ENCODE measurements at places on chromosomes 7 and 10.

DNA sequence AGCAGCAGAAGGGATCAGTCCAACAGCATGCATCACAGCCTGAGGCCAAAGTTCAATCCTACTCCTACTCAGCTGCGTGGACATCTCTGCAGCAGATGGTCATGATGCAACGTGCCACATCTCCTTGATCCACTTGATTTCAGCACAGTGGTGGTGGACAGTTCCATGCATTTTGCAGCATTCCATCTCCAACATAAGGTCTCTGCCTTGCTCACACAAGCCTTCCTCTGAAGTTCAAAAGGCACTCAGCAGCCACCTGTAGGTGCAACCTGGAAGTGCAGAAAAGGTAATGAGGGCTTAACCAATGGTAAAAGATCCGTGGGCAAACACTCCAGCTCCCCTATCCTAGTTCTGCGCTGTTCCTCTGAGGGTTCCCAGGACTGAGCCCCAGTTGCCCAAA is 57.5 kb upstream of the CHCHD3 start:
- DNase-seq: no peak

GRCh38 chr7:156747718-156748117 is 107.1 kb downstream of the RNF32 start:
- no peak for DNase-seq

DNA sequence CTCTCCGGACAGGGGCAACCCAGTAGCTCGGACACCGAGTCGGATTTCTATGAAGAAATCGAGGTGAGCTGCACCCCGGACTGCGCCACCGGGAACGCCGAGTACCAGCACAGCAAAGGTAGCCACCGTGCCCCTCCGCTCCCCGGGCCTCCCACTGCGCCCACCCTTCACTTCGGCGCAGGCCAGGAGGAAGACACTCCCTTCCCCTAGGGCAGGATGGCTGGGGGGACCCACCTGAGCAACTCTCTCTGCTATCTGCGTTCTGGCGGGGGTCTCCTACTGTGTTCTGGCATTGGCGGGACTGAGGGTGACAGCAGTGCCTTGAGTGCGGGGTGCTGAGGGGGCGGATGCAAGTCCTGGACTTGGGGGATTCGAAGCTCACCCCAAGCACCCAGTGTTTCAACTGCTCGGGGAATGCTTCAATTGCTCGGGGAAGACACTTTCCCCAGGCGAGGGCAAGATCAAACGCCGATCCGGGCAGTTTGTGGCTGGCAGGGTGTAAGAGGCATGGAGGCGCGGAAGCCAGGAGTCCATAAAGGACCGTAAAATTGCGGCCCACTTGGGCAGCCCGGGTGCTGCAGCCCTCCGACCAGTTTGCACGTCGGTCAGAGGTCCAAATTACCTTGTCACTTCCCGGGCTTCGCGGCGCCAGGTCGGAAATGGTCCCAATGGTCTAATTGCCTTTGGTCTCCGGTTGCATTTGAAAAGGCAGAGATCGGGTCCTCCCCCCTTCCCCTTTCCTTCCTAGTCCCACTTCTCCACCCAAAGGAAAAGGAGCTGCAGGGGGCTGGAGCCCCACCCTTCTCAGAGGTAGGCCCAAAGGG is 950 bp downstream of the EVX1 start:
- DNase-seq: no peak

- DNase-seq: no peak
Measured at GRCh38 chr7:40231796-40232195, 97.0 kb downstream of the SUGCT start.

- DNase-seq: no peak
Measured at GRCh38 chr10:77629775-77630506, 7.7 kb downstream of the KCNMA1 start.

DNA sequence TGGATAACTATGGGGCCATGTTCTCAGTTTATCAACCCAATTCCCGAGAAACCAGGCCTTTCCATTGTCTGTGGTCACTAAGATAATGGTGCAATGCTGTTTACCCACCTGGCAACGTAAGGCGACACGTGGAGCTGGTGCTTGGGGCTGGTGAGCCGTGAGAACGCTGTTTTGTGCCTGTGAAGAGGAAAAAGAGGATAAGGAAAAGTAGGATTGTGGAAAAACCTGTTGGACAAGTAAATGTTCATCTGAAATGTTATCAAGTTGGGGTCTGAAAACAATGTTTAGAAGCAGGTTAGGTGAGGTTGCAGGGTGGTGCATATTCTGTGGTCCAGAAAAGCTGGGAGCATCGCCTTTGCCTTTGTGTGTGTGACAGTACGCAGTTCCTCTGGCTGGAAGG is 88.5 kb downstream of the PPP1R17 start:
- DNase-seq: no peak

DNA sequence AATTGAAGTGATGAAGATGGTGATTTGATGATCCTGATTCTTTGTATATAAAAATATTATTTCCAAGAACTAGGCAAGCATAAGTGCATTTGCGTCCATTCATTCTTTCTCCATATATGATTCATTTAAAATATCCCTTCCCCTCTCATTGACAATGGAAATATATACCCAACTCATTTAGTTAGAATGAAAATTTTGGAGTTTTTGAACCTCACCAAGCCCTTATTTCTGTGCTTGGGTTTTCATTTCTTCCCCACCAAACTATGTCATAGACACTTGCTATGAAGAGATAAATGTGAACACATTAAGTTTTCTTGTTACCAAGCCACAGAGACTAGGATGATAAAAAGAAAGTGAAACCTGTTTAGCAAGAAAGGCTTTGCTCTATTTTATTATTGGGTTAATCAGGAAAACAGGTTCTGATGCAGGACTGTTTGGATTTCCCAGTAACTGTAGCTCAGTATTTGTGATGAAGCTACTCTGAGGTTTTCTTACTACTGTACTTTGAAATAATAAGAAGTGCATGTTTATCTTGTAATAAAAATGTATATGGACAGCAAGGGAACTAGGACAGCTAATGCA is 68.3 kb downstream of the ITGB1 start:
- no peak for DNase-seq

DNA sequence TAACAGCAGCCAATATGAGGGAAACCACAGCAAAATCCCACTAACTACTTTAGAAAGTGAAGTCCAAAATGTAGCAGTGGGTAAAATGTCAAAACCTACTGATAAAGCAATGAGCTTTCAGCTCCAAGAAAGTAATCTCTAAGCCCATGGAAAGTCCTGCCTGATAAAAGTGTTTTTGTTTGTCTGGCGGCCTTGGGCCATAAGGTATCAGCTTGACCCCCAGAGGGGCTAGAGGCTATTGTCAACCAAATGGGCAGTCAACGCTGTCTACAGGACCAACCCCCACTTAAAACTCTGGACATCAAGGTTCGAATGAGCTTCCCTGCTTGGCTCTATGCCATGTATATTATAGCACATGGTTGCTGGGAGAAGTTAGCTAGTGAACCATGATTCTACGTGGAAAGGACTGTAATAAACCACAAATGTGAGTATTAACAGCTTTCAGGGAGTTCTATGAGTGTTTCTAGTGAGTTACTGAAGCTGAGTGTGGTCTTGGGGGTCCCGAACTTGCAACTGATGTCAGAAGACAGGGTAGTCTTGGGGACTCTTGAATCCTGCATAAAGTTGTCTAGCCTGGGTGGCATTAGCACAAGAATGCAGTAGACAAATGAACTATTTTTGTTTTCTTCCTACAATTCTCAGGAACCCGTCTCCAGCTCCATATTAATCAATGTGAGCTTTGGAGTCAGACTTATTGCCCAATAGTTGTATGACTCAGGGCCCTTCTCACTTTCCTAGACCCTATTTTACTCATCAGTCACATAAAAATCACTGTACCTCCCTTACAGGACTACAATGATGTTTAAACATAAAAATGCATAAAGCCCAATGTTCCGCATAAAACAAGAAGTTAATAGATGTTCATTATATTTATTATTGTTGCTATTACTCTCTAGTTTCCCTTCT is 164.9 kb downstream of the DGKI start:
- no peak for DNase-seq

GRCh38 chr10:49579621-49580020 is 30.5 kb upstream of the SLC18A3 start:
- DNase-seq: no peak

DNA sequence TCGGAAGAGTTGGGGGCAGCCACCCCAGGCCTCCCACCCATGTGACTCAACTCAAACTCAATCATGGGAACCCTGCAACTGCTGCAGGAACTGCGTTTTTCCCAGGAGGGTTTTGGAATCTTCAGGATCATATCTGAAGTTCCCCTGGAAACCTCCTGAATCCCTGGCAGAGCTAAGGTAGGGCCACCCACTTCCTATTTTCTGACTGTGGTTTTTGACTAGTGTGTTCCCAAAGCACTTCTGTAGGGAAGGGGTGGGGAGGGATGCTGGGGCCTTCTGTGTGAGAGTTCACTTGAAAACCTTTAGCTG is 127.6 kb upstream of the UNC5B start:
- DNase-seq: no peak

DNA sequence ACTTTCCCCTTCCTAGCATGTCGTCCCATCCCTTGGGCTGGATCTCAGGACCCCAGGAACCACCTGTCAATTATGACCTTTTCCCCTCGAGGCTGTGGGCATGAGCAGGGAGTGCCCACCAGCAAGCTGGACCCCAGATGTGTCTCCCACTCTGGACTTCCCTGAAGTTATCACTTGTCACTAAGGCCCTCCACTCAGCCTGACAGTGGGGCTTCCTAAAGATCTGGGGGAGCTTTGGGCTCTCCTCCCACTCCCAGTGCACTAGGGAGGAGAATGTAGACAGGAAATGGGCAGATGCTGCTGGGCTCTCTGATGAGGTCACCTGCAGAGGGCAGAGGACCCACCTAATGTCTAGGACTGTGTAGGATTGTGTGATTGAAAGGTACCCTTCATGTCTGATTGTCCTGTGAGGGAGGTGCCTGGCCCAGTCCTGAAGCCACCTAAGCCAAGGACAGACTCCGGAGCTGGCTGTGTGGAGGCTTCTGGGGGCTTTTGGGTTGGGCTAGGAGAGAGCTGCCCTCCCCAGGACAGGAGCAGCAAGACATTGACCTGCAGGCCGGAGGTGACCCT is 18.7 kb downstream of the MYO1G start:
- DNase-seq: no peak

GRCh38 chr10:75019370-75019769 is 92.1 kb upstream of the SAMD8 start:
- DNase-seq: no peak

DNA sequence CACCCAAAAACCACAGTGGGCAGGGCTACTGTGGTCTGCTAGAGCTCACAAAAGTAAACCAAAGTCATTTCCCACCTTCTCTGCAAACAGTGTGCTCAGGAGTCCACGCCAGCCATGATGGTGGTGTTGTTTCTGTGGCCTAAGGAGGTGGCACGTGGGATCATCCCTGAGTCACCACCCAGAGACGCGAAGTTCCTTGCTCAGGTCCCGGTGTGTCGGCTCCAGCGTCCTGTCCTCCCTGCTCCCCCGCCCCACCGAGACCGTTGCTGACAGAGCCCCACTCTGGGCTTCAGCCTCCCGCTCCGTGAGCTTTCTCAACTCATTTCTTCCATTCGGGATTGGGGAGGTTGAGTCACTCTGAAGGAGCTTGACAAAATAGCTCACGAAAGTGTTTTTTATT is 118.7 kb downstream of the NPTX2 start:
- no peak for DNase-seq

- no peak for DNase-seq
Measured at GRCh38 chr7:115499956-115500355, 530.6 kb downstream of the TFEC start.

- DNase-seq: no peak
Measured at GRCh38 chr7:51017576-51018535, 235.2 kb upstream of the GRB10 start.

GRCh38 chr10:58219875-58220274 is 47.8 kb downstream of the IPMK start:
- no peak for DNase-seq

- no peak for DNase-seq
Measured at GRCh38 chr7:5430612-5430947, 6.9 kb upstream of the TNRC18 start.

DNA sequence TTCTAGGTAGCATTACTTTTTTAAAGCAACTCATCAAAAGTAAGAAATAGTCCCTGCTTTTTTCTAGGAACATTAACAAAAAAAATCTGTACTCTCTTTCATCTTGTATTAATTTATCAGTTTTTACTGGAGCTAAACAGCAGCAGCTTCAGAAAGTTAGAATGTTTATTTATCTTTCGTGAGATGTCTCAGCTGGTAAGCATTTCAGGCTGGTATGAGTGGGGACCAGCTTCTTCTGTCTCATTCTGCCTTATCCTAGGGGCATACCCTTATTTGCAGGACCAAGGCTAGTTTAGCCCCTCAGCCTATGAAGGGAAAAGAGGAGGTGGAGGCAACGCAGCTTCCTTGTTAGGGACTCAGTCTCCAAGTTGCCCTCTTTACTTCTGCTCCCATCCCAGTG is 35.1 kb downstream of the LANCL2 start:
- DNase-seq: no peak

DNA sequence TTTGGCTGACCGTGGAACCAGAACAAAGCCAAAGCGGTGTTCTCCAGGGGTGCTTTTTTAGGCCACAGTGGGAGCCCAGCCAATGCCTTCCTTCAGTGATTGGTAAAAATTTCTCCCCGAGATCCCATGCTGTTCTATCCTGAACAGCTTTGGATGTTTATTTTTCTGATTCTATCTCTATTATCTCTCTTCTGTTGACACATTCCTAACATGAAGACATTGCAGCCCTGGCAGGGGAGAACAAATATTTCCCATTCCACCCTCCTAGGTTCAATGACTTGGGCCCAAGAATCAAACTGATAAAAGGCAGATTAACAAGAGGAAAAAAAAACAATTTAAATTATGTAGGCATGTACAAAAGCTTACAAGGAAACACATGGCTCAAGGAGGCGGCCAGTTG is 162.7 kb downstream of the PFKFB3 start:
- no peak for DNase-seq

DNA sequence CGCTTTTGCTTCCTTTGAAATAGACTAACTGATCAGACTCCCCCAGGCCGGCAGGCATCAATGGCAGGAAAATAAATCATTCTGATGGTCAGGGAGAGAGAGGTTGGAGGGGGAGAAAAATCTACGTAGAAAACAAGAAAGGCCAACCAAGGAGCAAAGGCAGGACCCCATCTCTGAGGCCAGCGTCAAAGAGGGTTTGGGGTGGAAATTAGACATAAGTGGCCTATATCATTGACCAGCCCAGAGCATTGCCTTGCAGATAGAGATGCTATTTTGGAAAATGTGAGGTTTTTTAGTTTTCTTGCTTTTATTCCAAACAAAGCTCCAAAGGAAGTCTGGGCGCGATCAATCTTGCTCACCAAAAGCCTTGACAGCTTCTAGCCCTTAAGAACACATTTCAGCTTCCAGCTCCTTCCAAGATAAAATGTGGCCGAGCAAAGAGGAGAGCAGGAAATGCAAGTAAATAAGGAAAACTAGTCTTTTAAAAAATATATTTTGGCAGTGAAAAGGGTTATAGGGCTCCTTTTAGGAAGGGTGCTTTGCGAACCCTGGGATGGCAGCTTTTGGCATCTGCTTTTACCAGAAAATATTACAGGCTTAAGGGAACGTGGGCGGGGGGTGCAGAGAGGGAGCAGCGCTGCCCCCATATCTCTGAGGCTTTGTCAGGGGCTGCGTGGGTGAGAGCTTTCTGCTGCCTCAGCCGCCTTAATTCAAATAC is 2.0 kb upstream of the HOXA2 start:
- no peak for DNase-seq

GRCh38 chr7:100965723-100966541 is 3.4 kb upstream of the MUC12 start:
- peak; percentile 45 for DNase-seq

Data from stimulated activated CD8-positive, alpha-beta memory T cell treated with anti-CD3 and anti-CD28 coated beads, Interleukin-4, amount 100 ng/mL, for 1 hour (primary cell).